ENCODE measurements at places on chromosomes 4 and X.

DNA sequence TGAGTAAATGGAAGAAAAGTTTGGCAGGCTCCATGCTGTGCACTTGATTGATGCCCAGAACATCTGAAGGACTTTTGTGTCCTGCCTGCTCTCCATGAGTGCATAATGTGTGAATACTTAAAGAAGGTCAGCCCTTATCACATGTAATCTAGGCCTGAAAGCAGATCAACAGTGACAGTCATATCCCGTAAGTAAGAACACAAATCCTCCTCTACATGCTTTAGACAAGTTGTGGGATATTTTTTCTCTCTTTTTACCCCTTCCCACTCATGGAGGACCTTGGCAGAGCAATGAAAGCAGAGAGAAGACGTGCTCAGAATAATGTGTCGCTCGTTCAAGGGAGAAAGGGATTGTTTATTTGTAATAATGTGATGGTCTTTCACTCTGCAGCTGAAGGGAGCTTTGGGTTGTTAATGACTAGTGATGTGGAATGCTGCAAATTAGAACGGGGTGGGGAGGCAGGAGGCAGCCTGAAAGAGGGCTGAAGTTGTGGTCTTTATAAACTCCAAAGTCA is 286.6 kb downstream of the BMPR1B start:
- DNase-seq, result no peak

- no peak for DNase-seq
Measured at GRCh38 chrX:73213734-73214425, 771 bp downstream of the NAP1L2 start.

DNA sequence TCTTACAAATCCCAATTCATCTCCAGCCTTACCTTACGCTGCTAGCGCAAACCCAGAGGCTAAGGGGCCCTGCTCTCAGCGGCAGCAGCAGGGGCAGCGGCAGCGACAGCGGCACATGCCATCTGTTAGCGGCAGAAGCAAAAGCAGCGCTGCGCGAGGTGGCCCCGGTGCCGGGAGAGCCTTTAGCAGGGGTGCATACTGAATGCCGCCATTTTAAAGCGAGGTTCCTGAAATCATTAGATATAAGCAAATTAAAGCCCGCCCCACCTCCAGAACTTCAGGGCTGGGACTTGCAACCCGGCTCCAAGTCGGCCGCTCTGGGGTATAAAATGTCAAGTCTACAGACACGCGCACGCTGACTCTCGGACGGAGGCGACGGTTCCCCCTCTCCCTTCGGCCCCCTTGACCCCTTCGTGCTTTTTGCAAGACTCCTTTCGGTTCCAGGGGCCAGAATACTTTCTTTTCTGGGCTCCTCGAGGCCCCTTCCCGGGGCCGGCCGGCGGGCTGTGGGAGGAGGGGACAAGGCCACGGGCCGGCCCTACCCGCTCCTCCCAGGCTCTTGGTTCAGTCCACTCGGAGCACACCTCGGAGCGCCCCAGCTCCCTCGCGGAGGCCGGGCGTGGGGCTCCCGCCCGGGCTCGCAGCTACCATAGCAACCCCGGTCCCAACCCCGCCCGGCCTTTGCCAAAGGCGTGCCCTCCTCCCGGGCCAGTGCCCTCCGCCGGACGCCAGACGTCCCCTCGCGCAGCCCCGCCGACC is at the start of gene MBNL3:
TSS of gene MBNL3 (minus strand) at position 220 of the 759 bp plus-strand sequence. CDS start 49,427 bp downstream, outside the sequence.
- DNase-seq, result peak; percentile 47

DNA sequence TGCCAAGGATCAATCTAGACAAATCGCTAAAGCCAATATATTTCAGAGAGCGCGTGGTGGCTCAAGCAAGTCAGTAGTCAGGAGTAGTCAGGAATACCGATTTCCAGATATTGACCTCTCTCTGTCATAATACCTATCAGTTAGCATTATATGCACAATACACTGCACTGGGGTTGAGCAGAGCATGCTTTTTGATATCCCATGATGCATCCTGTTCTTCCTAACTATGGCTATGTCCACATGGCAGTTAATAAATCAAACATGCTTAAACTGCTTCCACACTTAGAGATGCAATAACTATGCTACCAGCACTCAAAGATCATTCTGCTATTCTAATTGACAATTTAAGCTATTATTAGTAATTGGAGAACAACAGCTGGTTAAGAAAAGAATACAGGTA is 6.2 kb downstream of the BRWD3 start:
- no peak for DNase-seq

- DNase-seq, result no peak
Measured at GRCh38 chr4:6071959-6072720, 53.9 kb upstream of the C4orf50 start.

- DNase-seq, result no peak
Measured at GRCh38 chr4:128359422-128359821, 71.8 kb upstream of the PGRMC2 start.

- no peak for DNase-seq
Measured at GRCh38 chr4:172142281-172142741, 329.1 kb downstream of the GALNTL6 start.

DNA sequence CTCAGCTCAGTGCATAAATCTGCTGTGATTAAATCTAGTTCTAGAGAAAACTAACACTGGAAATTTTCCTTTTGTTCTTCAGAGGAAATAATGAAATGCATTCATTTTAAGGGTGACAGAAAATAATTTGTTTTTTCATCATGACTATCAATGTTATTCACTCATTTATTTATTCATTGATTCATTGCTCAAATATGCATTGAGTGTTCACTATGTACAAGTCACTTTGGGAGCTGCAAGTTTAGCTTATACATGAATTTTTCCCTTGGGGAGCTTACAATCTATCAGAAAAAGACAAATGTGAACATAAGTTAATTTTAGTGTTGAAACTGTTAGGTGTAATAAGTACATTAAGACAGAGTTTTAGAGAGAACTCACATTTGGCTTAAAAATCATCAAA is 897.8 kb downstream of the CENPC start:
- DNase-seq, result no peak

GRCh38 chr4:11768251-11768972 is 339.7 kb upstream of the HS3ST1 start:
- no peak for DNase-seq

GRCh38 chr4:172042714-172043114 is 229.5 kb downstream of the GALNTL6 start:
- no peak for DNase-seq

- no peak for DNase-seq
Measured at GRCh38 chr4:68905939-68906779, 45.4 kb downstream of the UGT2A3 start.

GRCh38 chr4:45078201-45078600 is 351.8 kb upstream of the GNPDA2 start:
- DNase-seq, result no peak

GRCh38 chr4:173535165-173535902 is 5.3 kb upstream of the HAND2 start:
- no peak for DNase-seq

DNA sequence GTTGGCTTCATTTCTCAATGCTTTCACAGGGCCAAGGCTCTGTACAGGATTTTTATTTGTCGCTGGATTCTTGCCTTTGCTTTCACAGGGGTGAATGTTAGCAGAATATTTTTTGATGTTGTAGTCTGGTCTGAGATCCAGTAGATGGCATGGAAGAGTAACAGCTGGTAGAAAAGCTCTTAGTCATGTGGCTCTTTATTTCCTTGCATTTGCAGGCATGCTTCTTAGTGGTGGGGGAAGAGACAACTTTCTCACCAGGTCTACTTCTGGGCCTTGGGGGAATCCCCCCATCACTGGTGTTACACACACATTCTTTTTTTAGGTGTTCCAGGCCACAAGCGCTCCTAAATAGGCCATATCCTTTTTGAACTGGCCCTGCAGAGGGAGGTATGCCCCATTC is 58.2 kb upstream of the DKK2 start:
- DNase-seq, result no peak

DNA sequence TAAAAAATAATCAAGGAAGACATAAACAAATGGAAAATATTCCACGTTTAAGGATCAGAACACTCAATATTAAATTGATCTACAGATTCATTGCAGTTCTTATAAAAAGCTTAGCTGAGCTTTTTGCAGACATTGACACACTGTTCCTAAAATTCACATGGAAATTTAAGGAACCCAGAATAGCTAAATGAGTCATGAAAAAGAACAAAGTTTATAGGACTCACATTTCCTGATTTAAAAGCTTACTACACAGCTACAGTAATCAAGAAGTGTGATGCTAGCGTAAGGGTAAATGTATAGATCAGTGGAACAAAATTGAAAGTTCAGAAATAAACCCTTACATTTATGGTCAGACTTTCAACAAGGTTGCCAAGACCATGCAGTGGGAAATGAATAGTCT is 33.1 kb downstream of the NSUN7 start:
- DNase-seq, result no peak

DNA sequence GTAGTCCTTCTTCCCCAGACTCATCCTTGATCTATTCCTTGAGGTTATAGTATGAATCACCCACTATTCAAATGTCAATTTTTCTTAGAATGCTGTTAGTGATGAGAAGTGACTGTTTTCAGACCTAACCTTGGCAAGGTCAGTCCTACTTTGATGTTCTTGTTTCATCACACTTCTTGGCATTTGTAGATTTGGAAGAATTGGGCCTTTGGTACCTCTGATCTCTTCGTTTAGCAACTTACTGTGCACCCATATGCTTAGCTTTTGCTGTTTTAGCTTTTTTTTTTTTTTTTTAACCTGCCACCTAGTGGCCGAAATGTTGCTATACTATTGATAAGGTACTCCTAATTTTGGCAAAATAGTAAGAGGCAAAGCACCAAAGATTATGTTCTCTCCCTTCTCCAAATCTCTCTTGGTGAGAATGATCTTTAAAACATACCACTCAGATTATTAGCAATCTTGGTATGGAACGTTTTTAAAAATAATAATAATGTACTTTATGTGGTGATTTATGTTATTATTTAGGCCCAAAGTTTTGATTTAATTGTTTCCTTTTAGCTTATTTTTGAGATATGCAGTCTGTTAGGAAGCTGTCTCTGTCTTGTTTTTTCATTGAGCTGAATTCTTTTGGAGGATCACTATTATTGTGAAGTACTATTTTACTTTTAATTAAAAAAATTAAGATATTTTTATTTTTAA is 16.6 kb downstream of the DCK start:
- peak; percentile 65 for DNase-seq

DNA sequence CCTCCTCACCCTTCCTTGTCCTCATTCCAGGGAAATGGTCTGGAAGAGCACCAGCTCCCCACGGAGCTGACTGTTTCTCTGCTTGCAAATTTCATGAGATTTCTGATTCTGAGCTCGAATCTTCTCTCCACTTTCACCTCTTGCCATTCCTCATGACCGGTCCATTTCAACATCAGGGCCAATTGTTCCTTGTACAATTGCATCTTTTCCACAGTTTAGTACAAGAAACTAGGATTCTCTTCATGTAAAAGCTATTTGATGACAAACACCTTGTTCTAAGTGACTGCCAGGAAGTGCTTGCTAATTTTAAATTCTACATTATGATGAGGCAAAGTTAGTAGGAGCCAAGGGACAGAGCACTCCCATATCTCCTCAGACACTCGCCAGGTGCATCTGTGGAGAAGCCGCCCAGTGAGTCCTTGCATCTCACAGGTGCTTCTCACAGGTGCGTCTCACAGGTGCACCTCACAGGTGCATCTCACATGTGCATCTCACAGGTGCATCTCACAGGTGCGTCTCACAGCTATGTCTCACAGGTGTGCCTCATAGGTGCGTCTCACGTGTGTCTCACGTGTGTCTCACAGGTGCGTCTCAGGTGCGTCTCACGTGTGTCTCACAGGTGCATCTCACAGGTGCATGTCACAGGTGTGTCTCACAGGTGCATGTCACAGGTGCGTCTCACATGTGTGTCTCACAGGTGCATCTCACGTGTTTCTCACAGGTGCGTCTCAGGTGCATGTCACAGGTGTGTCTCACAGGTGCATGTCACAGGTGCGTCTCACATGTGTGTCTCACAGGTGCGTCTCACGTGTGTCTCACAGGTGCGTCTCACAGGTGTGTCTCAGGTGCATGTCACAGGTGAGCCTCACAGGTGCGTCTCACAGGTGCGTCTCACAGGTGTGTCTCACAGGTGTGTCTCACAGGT is 3.0 kb upstream of the PDE6B start:
- no peak for DNase-seq

DNA sequence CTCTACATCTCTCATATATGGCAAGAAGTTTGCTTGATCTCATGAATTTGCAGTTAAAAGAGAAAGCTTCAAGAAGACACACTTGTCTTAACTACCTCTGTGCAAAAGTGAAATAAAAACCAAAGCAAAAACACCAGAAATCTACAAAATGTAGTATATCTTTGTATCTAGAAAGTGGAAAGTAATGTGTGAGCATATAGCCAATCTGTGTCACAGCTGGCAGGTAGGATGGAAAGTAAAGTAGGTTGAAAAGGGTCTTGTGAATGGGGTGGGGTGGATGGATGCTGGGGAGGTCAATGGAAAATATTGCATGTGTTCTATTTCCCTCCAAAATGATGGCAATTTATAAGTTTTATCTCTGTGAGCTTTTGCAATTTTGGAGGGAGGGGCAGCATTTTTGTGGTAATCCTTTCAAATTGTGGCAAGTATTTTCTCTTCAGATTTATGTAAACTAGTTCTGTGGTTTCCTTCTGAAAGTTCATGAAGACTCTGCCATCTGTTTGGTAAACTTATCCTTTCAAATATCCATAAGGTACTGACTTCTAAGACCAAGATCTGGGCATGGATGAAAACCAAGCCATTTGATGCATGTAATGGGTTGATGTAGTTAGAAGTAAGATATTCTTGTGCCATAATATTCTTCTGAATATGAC is 215.9 kb upstream of the GIMD1 start:
- no peak for DNase-seq

DNA sequence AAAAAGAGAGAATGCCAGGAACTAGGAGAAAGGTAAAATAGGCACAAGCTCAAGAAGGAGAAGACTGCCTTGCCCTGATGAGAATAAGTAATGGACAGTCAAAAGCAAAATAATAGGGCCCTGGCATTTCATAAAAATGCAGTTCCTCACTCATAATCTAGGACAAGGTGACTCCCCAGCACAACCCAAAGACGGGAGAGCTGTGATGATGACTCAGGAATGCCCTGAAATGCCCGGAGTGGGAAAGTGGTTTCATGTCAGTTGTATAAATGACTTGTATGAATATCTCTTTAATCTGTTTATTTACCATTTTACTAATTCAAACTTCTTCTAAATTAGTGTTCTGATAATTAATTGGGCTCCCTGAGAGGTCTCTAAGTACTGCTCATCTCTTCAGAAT is 28.8 kb upstream of the SETD7 start:
- no peak for DNase-seq

DNA sequence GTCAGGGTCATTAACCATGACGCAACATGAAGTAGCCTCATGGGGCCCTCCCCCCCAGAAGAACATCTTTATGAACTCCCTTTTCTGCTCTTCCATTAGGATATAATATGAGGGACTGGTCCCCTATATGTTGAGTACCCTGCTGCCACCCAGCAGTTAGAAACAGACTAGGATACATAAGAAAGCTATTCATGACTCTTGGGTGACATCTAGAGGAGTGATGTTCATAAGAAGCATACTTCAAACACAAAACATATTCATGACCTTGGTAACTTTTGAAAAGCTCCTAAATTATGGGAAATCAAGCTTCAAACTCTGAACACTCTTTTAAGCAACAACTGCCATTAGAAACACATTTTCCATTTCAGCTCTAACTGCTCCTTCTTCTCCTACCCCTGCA is 155.2 kb upstream of the SPIN4 start:
- DNase-seq, result peak; percentile 27

- DNase-seq, result no peak
Measured at GRCh38 chrX:2311501-2311900, 189.3 kb downstream of the DHRSX start.

GRCh38 chrX:12985331-12985730 is 10.4 kb downstream of the TMSB4X start:
- DNase-seq, result no peak

GRCh38 chrX:115367455-115367854 is 77.9 kb downstream of the LUZP4 start:
- no peak for DNase-seq

- no peak for DNase-seq
Measured at GRCh38 chrX:124045109-124045508, 83.6 kb downstream of the STAG2 start.
